ENCODE measurements at places on chromosomes 12 and 14.

DNA sequence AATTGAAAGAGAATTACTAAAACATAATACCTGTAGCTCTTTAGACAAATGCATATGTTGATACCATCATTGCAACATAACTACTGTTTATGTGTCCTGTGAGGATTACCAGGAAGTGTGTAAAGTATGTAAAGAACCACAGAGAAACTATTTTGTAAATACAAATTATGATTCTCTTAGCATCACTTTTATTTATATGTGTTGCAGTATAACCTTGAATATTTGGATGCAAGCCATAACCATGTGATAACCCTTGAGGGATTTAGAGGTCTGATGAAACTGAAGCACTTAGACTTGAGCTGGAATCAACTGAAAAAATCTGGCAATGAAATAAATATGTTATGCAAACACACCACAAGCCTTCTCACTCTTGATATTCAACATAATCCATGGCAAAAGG, 77.5 kb downstream of the LRRC9 start:
- DNase-seq, result no peak

DNA sequence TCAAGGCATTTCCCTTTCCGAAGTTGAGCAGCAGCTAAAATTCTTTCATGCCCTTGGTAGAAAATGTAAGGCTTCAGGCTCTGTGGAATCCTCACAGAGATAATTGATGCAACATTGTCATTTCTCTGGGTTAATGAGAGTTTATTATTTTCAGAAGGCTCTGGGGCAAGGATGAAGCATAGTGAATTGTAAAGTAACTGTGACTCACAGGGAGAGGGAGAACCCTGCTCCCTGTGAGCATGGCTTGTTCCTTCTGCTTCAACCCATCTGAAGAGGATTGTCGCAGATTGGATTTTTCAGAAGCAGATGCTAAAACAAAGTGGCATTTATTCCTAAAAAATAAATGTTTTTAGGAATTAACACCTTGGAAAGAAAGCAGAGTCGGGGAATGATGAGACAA, 41.2 kb downstream of the APOBEC1 start:
- DNase-seq, result no peak

GRCh38 chr12:63325757-63326156, 174.8 kb upstream of the AVPR1A start:
- no peak for DNase-seq

DNA sequence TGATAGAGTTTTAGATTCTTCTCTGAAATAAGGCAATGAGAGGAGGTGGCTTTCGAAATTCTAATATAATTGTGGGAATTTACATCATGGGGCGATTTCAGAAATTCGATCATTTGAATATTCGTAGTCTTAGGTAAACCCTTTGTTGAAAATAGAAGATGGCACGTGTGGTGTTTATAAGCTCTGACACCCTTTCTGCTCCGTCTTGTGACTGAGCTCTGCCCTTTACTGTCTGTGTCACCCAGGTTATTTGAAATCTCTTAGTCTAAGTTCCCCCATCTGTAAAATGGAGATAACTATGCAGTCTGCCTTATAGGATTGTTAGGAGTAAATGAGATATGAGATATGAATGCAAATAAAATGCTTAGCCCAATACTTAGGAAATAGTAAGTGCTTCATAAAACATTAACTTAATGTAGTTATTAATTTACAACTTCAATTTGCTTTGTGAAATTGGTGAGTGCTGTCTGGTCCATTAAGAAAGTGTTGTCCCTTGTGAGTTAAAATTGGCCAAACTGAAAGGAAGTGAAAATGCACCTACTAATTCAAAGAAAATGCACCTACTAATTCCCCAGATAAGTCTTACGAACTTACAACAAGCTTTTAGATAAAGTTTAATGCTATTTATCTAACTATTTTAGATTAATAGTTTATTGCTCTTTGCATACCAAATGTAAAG, 1.5 kb downstream of the BMAL2 start:
- no peak for DNase-seq

GRCh38 chr12:47312808-47313426, 233.2 kb upstream of the AMIGO2 start:
- DNase-seq, result no peak

GRCh38 chr12:92105676-92106075, 40.0 kb downstream of the BTG1 start:
- DNase-seq, result no peak

DNA sequence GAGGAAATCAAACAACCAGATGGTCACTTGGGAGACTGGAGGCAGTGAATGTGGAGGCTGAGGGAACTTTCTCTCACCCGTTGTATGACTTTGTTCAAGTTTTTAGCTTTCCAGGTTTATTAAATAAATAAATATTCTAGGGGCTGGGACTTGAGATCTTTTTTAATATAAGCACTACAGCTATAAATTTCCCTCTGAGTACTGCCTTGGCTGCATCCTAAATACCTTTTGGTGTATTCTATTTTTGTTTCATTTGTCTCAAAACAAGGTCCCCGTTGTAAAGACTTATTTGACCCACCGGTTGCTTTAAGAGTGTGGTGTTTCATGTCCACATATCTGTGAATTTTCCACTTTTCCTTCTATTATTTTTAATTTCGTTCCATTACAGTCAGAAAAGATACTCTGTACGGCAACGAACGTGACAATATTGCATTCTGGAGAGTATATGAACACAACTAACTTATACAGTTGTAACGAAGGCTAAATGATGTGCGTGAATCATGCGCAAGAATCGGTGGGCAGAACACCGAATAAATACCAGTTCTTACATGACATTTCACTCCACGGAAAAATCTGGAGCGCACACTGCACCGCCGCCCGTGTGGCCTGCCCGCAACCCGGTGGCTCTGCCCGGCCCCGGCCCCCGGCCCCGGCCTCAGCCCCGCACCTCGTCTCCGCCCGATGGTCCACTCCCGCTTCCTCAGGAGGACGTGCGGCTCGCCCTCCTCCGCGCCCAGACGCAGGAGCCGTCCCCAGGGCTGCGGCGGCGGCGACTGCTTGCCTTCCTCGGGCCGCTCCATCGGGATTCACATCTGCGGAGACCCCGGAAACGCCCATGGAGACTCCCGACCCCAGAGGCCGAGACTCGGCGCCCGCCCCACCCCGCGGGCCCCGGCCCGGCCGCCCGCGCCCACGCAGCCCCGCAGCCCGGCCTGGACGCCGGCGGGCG, 602 bp downstream of the CHFR start:
- DNase-seq, result no peak

DNA sequence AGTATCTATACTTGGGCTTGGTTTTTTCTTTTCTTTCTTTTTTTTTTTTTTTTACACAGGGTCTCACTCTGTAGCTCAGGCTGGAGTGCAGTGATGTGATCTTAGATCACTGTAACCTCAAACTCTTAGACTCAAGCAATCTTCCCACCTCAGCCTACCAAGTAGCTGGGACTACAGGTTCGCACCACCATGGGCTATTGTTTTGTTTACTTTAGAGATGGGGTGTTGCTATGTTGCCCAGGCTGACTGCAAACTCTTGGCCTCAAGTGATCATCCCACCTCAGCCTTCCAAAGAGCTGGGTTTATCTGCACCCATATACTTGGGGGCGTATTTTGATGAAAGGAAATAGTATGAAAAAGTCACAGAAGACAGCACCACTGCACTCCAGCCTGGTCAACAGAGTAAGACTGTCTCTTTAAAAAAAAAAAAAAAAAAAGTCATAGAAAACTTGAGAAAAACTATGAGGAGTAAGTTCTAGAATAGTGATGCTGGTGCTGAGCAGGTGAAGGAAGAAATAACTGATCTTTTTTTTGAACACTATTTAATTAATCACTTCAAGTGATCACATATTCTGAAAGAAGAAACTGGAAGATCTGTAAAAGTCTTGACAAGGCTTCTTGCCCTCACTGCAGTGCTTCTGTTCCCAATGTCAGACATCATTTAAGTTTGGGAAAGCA, 53.8 kb upstream of the NPFF start:
- no peak for DNase-seq

- DNase-seq, result no peak
Measured at GRCh38 chr12:93379326-93379980, 1.7 kb downstream of the NUDT4 start.

- no peak for DNase-seq
Measured at GRCh38 chr12:61546296-61546695, 713.9 kb upstream of the USP15 start.

GRCh38 chr12:106000382-106001104, 138.2 kb downstream of the NUAK1 start:
- no peak for DNase-seq

GRCh38 chr12:108349278-108349688, 10.2 kb upstream of the CMKLR1 start:
- DNase-seq, result no peak
